Germinal center (tissue), 1 donor: ENCODE measurements at places on chromosomes 13 and 19.
A peak's percentile ranks its signal among the peaks of the same experiment; 100 is the strongest.

DNA sequence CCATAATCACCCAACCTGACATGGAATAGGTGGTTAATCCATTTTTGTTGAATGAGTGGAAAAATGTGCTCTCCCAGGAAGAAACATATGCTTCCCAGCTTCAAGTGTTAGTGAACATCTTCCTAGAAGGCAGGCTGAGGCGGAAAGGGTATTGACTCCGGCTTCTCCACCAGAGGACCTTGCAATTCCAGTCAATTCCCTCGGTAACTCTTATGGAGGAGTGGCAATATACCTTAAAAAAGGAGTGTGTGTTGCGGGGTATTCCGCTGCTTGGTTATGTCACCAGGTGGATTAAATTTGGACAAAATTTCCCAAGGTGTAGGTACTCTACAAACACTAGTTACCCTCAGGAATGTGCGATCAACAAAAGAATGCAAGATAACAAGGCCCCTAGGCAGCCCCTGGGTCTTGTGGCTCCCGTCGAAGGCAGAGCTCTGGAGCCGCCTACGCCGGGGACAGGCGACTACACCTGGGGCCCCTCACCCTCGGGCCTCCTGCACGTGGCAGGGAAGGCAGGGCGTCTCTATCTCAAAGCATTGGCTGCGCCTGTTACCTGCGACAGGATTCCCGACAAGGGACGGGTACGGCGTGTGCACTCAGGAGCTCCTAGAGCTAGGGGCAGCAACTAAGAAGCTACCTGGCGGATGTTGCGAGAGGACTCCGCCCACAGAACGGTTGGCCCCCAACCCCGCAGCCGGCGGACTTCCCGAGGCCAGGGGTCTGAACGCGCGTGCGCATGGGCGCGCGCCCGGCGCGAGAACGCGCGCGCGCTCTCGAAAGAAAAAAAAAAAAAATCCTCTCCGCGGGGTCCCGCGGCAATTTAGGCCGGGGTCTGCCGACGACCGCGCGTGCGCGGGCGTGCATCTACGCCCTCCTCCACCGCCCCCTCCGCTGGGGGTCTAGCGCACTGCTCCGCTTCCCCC lies at the start of gene WDR87:
TSS of gene WDR87 (minus strand) at position 649 of the 923 bp plus-strand sequence. CDS start 8,355 bp downstream, outside the sequence.
- peak; percentile 75 for DNase-seq

DNA sequence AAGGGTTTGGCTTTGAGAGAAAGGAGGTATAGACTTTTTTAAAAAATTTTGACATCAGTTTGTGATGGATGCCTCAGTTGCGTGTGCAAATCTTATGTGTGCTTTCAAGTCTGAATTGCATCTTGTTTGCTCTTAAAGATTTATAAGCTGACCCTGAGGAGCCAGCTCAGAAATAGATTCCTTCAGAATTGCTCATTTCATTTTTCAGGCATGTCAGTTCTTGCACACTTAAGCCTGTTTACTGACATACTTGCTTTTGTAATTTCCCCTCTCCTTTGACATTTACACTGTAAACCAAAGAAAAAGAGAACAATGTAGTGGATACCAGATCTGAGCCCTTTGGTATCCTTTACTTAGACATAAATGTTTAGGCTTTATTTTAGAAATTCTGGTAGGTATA lies 87.6 kb downstream of the RNF17 start:
- DNase-seq, result no peak

DNA sequence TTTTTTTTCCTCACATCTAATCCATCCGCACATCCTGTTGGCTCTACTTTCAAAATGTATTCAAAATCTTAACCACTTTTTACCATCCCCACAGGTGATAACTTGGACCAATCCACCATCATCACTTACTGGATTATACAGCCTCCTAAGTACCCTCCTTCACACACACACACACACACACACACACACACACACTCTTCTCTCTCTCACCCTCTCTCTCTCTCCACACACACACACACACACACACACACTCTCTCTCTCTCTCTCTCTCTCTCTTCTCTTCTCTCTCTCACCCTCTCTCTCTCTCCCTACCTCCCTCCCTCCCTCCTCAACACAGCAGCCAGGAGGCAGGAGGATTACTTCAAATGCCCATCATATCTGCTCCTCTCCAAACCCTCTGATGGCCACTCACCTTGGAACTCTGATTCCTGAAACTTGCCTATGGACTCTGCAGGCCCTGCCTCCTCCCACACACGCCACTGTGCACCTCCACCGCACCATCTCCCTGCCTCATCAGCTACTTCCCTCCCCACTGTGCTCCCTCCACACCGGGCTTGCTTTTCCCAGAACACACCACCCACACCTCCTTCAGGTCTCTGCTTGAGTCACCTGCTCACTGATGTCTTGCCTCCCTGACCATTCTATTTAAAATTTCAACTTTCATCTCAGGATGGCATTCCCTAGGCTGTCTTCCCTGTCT lies 39.7 kb downstream of the RCBTB2 start:
- DNase-seq, result no peak

DNA sequence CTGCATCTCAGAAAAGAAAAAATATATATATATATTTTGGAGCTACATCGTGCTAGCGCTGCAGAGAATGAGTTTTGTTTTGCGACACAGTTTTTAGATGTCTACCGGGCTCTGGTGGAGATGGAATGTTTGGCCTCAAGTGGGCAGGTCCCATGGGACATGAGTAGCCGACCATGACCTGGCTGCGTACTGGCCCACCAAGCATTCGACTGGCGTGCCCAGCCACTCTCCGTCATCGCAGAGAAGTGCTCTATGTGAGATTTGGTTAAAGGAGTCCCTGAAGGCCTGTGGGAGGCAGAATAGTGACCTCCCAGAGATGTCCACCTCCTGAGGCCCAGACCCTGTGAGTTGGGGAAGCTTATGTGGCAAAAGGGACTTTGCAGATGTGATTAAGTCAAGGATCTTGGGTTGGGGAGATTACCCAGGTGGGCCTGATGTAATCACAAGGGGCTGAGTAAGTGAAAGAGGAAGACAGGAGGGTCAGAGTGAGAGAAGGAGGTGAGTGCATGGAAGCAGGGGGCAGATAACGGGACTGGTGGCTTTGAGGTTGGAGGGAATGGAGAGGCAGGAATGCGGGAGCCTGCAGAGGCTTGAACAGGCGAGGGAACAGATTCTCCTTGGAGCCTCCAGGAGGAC lies 821 bp upstream of the LILRB4 start:
- no peak for DNase-seq

DNA sequence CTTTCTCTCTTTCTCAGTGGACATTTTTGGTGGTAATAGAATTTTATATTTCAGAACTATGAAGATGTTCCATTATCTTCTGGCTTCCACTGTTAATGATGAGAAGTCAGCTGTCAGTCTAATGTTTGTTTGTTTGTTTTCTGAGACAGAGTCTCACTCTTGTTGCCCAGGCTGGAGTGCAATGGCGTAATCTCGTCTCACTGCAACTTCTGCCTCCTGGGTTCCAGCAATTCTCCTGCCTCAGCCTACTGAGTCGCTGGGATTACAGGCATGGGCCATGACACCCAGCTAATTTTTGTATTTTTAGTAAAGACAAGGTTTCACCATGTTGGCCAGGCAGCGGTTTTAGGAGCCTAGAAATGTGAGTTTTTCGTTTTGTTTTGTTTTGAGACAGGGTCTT lies 4.7 kb downstream of the ZNF317 start:
- no peak for DNase-seq

DNA sequence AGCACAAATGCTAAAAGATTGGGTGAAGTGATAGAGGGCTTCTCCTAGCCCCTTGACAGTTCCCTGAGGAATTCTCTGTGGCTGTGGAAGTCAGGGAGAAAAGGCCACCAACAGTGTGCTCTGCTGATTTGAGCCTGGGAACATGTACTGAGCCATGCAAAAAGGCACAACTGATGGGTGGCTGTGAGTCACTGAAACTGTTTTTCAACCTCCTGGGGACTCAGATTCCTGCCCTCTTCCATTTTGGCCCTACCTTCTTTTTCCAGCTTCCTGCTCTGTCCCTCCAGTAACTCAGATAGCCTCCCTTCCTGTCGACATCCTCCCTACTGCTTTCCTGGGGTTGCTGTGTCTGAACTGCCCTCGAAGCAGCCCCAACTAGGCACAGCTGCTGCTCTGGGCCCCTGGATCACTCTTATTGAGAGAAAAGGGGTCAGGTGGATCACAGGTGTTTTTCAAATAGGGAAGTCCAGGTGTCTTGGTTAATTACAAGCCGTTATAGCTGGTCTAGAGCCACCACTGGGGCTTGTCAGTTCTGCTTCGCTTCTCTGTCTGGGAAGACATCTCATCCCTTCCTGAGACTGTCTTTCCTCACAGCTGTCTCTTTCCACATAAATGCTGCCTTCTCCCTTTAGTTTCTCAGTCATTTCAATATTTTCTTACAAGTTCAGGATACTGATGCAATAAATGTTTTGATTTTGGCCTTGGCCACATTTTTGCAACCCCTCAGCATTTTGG lies 13.7 kb downstream of the FAM124A start:
- DNase-seq, result no peak

DNA sequence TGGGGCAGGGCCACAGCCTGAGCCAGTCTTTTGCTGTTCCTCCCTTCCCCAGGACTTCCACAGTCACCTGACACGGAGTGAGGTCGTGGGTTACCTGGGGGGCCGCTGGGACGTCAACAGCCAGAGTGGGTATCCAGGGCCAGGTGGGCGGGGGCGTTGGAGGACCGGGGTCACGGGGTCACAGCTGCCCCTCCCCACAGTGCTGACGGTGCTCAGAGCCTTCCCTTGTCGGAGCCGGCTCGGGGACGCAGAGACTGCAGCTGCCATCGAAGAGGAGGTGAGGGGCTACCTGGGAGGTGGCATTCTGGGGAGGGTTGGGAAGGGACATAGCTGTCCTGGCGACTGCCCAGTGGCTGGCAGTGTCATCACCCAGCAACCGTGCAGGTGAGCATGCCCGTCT lies 11.5 kb downstream of the MPND start:
- no peak for DNase-seq

DNA sequence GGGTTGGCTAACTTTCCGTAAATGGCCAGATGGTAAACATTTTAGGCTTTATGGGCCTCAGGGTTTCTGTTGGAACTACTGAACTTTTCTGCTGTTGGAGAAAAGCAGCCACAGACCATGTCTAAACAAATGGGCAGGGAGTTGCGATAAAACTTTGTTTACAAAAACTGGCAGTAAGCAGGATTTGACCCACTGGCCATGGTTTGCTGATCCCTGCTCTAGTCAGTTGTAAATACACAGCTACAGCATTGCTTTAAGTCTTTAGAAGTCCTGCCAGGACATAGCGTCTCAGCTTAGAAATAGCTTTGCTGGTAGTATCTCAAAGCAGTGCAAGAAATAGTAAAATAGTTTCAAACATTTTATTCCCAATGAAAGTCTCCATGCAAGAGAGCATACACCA lies 88.4 kb downstream of the NALCN start:
- DNase-seq, result no peak

GRCh38 chr13:50594276-50595051 lies 249.0 kb downstream of the DLEU7 start:
- DNase-seq, result peak; percentile 55

- DNase-seq, result no peak
These were observed 14.9 kb downstream of the STAP2 start for GRCh38 chr19:4323692-4324091.

DNA sequence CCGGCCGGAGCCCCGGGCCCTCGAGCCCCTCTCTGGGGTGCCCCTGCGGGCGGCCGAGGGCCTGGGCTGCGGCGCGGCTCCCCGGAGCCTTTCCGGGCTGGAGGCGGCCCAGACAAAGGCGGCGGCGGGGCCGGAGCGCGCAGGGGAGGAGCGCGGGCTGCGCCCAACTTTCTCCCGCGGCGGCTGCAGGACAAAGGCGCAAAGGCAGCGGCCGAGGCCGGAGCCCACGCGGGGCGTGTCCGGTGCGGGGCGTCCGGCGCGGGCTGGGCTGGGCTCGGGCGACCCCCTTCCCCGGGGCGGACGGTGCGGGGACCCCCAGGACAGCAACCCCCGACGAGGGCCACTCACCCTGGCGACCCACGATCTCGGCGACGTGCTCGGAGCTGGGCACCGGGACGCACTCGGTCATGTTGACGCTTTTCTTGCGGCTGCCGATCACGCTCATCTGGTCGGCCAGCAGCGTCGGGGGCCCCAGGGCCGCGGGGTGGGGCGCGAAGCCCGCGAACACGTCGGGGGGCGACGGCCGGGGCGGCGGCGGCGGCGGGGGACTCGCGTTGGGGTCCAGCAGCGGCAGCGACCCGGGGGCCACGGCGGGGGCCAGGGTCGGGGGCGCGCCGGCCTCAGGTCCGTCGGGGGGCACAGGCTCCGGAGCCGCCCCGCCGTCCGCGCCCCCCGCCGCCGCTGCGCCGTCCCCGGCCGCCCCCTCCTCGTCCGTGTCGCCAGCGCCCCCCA lies 843 bp downstream of the MEX3D start:
- DNase-seq, result no peak

- DNase-seq, result no peak
These were observed 101.2 kb downstream of the WASF3 start for GRCh38 chr13:26658448-26659385.

DNA sequence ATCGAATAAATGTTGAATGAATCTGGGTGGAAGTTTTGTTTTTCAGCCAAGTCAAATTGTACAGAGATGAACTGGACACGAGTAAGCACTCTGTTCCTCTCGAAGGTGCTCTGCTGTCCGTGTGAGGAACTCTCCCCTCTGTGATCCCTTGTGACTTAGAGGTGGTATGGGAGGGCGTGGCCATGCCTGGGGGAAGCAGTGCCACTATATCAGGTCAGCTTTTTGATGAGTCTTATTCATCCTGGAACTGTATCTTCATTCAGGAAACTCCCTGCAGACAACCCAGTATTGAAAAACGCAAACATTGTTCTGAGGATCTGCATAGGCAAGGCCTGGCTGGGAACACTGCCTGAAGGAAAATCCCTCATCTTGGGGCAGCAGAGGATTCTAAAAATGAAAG lies 45.7 kb upstream of the FLT1 start:
- no peak for DNase-seq

- no peak for DNase-seq
These were observed 1899.5 kb downstream of the OLFM4 start for GRCh38 chr13:54928071-54928470.

DNA sequence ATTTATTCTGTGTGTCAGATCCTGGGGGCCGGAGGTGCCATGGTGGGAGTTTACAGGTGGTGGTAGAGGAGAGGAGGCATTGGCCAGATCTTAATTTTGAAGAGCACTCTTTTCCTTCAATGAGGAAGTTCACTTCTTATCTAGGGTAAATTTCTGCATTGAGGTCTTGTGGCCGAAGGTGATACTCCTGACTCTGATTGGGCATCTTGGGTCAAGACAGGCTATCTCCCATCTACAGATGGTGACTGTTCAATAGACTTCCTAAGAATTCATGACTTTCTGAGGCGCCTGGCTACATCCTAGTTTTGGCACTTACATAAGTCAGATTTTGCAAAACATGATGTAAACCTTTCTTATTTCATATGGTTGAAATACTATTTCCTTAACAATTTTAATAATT lies 135.2 kb downstream of the SUCLA2 start:
- DNase-seq, result no peak

- no peak for DNase-seq
These were observed 1.0 kb downstream of the IRF2BP1 start for GRCh38 chr19:45884682-45885555.

DNA sequence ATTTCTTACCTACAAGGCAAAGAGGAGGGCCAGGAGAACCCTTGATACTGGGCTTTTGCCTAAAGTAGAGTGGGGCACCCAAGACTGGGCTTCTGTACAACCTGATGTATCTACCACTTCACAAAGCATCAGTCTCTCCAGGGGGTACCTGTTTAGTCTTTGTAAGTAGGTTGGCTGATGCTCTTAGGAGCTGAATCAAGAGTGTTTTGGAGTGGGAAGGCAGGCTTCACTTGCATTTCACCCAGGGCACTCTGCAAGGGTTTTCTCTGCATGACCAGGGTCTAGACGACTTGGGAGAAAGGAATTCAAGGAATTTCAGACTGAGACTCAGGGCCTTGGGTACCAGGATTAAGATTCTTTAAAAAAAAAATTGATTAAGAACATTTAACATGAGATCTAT lies 361.5 kb downstream of the RFC3 start:
- no peak for DNase-seq

GRCh38 chr13:58566176-58566575 lies 934.6 kb downstream of the PCDH17 start:
- no peak for DNase-seq
